ENCODE measurements at places on chromosomes 4 and X.

DNA sequence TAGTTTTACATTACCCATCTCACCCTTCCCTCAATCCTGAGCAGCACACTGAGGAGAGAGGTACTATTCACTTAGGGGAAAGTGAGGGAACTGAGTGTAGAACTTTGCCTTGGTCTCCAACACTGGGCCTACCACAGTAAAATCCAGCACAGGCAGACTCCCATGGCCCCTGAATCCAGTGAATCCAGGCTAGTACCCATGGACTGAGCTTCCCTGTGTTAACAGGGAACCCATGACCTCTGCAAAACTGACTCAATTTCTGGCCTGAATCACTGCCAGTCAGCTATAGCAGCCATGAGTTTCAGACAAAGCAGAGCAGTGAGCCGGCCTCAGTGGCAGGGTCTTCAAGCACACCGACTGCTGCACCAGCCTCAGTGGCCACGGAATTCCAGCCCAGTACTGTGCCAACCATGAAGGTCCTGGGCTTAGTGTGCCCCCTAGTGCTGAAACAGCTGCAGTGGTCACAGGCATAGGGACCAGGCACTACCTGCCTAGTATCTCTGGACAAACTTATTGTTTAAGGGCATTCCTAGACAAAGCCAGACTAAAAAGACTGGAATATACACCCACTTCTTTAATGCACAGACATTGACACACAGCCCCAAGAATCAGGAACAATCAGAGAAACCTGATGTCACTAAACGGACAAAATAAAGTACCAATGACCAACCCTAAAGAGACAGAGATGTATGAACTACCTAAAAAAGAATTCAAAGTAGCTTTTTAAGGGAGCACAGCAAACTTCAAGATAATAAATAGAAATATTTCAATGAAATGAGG, 127.4 kb upstream of the RPL34 start:
- peak; percentile 50 for DNase-seq

- no peak for DNase-seq
Observed at GRCh38 chrX:93332329-93332728, 341.0 kb downstream of the NAP1L3 start.

- DNase-seq: no peak
Observed at GRCh38 chr4:7569810-7570783, 135.4 kb upstream of the PSAPL1 start.

DNA sequence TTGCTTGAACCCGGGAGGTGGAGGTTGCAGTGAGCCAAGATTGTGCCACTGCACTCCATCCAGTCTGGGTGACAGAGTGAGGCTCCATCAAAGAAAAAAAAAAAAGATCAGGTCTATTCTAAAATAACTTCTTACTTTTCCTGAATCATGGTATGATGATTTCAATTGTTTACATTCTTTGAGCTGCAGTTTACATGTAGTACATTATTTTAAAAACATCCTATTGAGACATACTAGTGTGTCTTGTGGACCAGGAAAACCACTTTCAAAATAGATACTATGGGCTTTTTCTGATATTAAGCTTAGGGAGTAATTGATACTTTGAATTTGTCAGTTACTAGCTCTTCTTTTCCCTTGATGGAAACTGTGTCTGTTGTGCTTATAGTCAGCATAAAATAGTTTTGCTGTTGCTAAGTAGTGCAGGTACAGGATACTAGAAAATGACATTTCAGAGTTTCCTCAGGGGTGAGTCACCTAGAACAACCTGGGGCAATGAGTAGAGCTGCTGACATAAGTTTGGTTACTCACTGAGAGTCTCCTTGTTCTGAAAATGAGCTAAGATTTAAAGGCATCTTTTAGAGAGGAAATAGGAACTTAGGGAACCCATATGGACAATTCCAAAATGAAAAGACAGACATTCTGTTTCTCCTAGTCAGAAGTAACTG, 53.2 kb upstream of the C4orf54 start:
- DNase-seq: no peak

All from DND-41 (cell line).